NCI-H2029 treated with DMSO at 0.1 percent for 48 hours (cell line): ENCODE measurements at places on chromosomes 5 and 9.

GRCh38 chr9:129919841-129920240, 84.6 kb downstream of the USP20 start:
- no peak for DNase-seq

DNA sequence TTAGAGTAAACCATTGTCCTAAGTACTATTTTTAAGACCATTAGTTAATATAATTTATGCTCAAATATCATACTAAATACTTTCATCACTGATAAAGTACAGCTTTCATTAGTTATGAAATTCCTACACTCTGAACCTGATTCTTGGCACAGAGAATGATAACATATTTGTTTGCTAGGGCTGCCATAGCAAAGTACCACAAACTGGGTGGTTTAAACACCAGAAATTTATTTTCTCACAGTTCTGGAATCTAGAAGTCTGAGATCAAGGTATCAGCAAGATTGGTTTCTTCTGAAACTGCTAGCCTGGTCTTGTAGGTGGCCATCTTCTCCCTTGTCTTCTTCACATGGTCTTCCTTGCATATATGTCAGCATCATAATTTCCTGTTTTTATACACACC, 608.4 kb downstream of the TLE1 start:
- no peak for DNase-seq

DNA sequence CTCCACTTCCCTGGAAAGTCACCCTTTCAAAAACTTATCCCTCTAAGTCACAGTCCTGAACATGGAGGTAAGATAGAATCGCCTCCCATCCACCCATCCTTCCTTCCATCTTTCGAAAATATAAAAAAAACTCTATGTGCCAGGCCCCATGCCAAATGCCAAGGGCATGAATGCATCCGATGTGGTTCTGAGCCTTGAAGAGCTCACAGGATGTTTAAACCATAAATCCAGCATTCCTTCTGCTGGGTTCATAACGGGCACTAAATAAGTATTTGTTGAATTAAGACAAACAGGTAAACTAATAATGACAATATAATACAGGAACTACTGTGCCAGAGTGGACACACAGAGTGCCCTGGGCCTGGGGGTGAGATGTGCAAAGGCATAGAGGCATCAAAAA, 147.3 kb downstream of the TTLL11 start:
- DNase-seq: no peak

DNA sequence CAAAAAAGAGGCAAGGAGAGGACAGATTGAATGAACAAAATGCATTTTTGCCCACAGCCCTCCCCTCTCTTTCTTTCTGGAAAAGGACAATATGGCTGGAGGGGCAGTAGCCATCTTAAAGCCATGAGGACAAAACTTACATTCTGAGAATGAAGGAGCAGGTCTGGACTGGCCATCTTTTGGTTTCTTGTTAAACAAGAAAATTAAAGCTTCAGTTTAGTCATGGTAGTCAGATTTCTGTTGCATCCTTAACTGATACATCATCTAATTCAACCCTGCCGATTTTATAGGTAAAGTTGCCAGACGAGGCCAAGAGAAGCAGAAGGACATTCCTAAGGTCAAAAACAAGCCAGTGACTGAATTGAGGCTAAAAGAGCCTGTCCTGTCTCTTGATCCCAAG, 31.5 kb upstream of the INSYN2B start:
- no peak for DNase-seq

GRCh38 chr5:158922816-158923215, 176.9 kb downstream of the EBF1 start:
- no peak for DNase-seq

- DNase-seq: no peak
These were observed 89.9 kb downstream of the SH3TC2 start for GRCh38 chr5:148972974-148973374.

GRCh38 chr5:90503596-90503995, 25.8 kb downstream of the LYSMD3 start:
- no peak for DNase-seq

- DNase-seq: no peak
These were observed 570.4 kb upstream of the ST8SIA4 start for GRCh38 chr5:101473483-101473882.

- DNase-seq: no peak
These were observed 37.9 kb downstream of the CDC14B start for GRCh38 chr9:96581786-96582185.

- no peak for DNase-seq
These were observed 20.2 kb downstream of the HRH2 start for GRCh38 chr5:175678074-175678473.

DNA sequence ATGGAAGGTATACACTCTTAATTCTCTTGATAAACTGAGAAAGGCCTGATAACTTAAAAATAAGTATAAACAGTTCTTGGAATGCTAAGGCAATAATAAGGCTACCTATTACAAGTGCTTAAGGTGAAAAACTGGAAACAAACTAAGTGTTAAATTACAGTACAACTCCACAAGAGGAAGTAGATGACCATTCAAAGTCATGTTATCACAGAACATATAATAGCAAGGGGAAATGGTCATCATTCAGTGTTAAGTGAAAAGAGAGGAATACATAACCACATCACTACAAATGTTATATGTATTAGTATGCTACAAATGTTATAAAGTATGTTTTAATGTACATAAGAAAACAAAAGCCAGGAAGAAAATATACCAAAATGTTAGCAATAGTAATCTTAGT, 135.9 kb downstream of the CCDC192 start:
- DNase-seq: no peak

DNA sequence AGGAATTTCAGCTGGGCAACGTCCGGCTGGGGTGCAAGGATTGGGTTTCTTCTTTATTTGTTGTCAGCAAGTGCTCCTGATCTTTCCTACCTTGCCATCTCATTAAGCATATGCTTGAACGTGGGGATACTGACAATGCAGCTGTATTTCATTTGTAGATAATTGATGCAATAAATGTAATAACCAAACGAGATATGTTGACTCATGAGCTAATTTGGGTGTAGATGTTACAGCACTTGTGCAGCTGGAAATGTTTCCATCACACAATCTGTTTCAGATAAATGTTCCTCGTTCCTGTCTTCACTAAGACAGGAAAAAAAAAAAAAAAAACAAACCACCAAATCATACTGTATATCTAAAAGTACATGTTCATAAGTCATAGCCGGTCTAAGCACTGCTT, 123.8 kb downstream of the DMRT2 start:
- DNase-seq: no peak

DNA sequence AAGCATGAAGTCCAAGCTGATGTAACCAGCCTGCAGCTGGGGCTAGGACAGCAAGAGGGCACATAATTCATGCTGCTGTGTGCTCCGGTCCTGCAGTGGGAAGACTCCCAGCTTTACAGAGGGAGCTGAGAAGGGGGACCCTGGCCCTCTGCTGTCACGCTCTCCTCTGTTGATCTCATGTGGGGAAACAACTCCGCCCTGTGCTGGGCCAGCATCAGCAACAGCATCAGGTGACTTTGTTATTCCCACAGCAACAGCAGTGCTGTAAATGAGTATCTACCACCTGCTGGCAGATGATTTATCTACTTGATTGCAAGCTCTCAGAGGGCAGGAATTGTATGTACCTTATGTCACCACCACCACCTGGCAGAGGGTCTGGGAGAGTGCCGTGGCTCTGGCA, 176.2 kb downstream of the COL23A1 start:
- DNase-seq: no peak

- no peak for DNase-seq
These were observed 62.0 kb upstream of the GLRX start for GRCh38 chr5:95884511-95884910.

DNA sequence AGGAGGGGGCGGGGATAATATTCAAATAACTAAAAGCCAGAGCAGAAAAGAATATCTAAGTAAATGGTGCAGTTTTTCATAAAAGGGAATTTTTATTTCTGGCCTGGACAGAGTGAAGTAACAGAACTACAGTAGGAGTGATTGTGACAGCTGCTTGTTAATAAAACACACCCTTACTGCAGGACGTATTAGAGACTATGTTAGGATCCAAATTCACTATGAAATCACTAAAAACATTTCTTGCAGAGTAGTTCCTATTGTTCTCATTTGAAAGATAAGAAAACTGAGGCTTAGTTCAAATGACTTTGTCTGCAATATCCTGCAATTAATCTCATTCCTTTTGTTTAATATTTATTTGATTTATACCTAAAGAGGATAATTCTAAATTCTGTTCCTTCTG, 39.5 kb downstream of the FAM174A start:
- no peak for DNase-seq

DNA sequence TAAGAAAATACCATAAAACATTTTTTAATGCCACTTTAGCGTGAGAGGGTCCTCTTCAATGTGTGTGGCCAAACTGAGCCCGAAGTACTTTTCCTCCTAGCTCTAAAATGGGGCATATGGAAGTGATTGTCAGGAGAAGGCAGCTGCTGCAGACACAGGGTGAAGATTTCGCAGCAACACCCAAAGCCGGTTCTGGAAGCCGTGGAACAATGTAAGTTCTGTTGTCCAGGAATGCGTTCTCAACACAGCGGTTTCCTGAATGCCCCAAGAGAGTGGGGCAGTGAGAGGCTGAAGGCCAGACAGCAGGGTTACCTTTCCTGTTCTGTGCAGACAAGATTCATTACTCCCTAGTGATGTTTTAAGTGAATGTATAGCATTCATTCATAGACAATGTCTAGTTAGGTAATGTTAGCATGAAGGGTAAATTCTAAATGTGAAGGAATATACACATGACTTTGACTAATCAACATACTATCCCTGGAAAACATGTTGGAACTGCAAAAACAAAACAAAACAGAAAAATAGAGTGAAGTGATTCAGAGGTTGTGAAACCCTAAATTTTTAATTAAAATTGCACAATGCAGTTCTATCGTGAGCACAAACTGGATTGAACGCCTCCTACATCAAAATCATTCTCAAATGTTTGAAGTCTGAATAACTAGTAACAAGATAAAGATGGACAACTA, 197.0 kb upstream of the SEMA6A start:
- no peak for DNase-seq

DNA sequence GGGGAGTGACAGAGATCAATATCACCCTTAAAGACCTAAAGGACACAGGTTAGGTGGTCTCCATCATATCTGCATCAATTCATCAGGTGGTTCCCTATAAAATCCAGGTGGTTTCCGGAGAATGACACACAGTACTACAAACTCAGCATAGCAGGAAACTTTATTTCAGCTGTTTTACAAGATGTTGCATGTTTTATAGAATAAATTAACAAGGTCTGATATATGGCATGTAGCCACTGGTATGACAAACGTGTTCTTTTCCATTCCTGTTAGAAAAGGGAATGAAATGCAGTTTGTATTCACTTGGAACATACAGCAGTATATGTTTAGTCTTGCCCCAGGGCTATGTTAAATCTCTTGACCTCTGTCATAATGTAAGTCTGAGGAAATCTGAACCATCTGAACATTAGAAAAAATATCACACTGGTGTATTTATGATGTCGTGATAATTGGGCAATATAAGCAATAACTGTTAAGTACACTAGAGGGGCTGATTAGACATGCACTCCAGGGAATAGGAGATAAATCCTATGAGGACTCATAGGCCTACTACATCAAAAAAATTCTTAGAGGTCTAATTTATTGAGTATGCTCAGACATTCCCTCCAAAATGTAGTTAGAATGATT, 42.2 kb upstream of the TNFSF8 start:
- no peak for DNase-seq

DNA sequence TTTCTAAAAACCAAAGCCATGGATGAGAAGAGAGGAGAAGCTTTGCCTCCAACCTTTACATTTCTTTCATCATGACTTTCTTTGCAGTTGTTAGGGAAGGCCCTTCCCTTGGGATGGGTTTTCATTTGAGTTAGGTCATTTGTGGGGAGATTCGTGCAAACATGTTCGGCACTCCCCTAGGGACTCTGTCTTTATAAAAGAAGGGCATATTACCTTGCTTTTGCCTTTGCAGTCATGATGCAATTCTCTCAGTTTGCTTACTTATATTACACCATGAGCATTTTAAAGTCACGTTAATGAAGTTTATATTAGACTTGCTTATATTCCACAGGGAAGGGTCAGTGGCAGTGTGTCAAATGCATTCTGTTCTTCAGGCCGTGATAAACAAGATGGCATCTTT, 289.3 kb upstream of the WWC1 start:
- DNase-seq: no peak

DNA sequence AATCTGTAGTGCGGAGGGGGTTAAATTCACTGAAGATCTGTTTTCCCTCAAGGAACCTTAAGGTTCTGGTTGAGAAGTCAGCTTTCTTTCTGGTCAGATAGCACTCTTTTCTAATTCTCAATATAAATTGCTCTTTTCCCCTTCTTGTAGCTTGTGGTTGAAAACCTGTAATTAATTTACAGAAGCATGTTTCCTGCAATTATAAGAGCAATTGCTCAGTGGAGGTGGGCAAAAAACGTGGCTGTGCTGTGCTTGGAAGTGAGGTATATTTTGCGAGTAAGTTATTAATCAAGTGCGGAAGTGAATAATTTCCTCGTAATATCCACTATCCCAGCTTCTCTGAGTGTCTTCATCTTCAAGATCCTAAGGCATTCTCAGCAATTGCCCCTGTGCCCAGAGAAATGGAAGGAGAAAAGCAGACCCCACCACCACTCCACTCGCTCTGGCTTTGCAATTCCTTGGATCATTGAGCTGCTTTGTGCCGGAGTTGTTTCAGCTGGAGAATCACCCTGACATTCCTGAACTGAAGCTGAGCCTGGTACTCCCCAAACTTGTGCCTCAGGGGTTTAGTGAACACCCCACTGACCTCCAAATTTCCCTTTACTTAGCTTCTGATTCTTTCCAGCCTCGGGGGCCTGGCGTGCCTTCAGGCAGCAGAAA, 140.6 kb downstream of the LRRC70 start:
- no peak for DNase-seq

- DNase-seq: no peak
These were observed 12.8 kb upstream of the GFRA3 start for GRCh38 chr5:138287246-138287645.

- peak; percentile 25 for DNase-seq
These were observed at the start of gene GPR107 for GRCh38 chr9:130053504-130054324. Gene GPR107, plus strand, starts transcription at chr9:130053906. Its CDS starts 27 bp downstream, at chr9:130053933.

GRCh38 chr9:120396931-120397330, 183.0 kb downstream of the CDK5RAP2 start:
- no peak for DNase-seq

- peak; percentile 18 for DNase-seq
These were observed 524.2 kb upstream of the DAB2 start for GRCh38 chr5:39948867-39949468.

DNA sequence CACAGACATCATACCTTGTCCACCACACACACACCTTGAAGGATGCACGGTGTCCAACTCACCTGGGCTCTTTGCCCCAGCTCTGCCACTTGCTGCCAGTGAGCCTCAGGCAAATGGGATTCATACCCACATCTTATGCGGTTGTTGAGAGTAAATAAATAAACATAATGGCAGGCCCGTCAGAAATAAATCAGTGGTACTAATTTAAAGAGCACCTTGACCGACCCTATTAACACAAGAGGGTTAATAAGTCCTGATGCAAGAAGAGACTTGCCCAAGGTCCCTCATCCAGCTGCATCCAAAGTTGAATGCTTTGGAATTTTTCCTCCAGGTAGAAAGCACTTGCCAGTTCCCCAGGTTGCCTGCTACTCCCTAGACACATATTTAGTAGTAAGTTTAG, 11.6 kb upstream of the AKNA start:
- DNase-seq: no peak
